NCI-H345 (cell line): ENCODE measurements at places on chromosomes 13 and 19.
A peak's percentile ranks its signal among the peaks of the same experiment; 100 is the strongest.

GRCh38 chr13:97743938-97744337 lies 209.5 kb upstream of the IPO5 start:
- DNase-seq = no peak

GRCh38 chr13:50366488-50367174 lies 351.4 kb downstream of the KCNRG start:
- peak; percentile 38 for DNase-seq

DNA sequence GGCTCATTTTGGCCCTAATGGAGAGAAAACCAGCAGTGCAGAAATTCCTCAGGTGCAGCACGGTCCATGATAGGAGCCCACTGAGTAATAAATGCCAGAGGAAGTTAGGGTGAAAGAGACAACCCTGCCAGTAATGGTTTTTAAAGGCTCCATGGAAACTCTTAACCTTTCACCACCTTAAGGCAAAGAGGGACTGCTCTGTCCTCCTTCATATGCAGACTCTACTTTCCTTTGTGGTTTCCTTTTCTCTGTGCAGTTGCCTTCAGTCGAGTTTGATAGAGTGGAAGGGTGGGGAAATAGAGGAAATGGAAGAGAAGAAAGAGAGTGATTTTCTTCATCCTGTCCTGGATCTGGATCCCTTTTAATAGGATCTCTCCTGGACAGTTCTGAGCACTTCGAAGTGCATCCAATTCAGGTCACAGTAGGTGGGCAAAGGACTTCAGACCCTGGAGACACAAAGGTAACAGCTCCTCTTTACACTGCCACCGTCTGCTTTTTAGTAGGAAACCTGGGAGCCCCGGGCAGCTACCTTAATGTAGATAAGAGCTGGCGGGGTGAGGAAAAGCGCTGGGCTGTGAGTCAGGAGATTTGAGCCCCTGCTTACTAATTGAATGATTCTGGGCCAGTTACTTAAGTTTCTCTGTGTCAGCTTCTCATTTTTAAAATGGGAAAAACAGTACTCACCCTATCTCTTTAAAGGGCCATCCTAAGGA lies 294.8 kb downstream of the KCNRG start:
- no peak for DNase-seq

GRCh38 chr19:11848200-11848593 lies 329 bp upstream of the ZNF439 start:
- no peak for DNase-seq

DNA sequence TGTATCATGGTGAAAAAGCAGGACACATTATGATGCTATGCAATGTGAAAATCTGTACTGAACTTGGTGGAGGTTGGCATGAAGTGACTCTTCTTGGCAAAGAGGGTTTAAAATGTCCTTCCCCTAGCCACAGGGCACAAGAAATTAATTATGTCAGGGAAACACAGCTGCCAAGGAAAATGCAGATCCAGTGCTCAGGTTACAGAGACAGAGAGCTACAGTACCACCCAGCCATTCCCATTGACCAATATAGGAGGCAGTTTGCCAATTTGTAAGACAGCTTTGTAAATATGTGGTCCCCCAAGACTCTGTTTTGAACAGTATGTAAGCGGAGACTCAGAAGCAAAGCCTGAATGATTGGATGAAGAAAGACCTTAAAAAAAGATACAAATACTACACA lies 69.4 kb upstream of the KLF12 start:
- DNase-seq = no peak

DNA sequence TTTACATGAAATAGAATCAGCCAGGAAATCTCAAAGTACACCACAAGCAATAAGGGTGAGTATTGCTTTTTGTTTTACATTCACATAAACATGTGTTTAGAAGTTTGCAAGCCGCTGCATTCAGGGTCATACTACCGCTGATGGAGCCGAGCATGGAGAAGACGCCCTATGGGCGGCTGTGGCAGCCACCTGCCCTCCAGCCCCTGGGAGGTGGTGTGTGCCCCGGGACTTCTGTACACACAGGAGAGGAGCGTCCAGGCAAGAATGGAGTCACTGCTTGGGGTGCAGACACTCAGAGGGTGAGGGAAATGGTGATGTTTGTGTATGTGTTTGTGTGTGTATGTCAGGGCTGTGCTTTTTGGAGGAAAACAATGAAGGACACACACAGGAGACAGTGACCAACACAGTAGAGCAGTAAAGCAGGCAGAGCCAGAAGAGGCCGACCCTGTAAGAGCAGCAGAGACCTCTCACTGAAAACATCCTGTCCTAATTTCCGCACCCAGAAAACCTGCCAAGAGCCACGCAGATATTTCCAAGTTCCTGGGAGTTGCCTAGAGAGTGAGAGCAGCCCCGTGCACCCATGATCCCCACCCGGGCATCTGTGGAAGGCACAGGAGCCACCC lies 108.1 kb upstream of the GJB6 start:
- no peak for DNase-seq

GRCh38 chr13:73465617-73465971 lies 406.8 kb downstream of the KLF5 start:
- DNase-seq = no peak

DNA sequence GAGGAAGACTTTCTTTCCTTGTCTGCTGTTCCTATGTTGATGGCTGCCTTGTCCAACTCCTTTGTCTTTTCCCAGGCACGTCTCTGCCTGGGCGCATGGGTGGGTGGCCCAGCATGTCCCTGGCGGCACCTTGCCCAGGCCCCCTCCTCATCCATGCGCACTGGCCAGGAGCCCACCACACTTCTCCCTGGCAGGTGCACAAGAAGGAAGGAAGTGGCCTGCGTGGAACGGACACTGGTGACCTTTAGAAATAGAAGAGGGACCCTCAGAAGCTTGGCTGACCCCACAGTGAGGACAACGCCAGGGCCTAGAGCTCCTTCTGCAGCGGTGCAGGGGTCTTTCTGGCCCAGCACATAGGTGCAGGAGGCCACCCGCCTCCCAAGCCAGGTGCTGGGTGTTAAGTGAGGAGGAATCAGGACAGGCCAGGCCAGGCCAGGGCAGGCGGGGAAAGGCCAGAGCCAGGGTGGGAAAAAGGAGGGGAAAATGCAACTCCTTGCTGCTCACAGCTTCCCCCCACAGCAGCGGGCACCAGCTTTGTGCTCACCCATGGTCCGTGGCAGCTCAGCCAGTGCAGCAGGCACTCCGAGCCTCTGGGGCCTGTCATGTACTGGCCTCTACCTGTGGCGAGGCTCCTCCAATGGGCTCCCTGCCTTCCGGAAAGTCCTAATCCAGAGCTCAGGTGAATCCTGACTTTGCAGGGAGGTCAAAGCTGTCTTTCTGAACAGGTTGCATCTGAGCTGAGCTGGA lies 104.0 kb downstream of the SOX1 start:
- DNase-seq = no peak

- no peak for DNase-seq
These were observed 23.0 kb downstream of the CUL4A start for GRCh38 chr13:113232208-113233003.

GRCh38 chr13:23678795-23679194 lies 108.6 kb downstream of the TNFRSF19 start:
- DNase-seq = no peak

DNA sequence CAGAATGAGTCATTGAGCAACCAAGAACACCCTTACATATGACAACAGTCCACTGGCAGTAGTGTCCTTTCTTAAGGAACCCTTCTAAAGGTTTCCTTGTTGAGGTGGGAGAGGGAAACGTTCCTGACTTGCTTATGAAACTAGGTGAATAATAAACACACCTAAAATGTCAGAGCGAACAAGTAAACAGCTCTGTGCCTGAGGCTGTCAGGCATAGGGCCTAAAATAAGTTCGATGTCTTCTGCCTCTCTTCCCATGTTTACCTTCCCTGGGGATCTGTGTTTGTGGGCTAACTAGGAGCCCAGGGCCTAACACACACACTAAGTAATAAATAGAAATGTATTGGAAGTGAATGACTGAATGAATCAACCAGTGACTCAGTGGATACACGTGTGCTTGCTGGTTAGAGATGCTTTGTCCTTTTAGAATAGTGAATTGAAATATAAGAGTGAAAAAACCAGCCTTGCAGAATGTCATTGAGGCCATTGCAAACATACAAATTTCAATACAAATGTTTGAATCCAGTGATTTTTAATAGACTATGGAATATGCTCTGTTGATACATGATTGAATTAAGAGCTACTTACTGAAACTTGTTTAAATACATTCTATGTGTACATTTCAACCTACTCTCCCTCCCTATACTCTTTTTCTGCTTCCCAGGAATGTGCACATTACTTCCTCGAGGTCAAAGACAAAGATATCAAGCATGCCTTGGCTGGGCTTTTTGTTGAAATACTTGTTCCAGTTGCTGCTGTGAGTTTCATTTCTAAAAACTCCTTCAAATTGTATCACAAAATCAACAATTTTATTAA lies 102.9 kb downstream of the FRY start:
- no peak for DNase-seq

DNA sequence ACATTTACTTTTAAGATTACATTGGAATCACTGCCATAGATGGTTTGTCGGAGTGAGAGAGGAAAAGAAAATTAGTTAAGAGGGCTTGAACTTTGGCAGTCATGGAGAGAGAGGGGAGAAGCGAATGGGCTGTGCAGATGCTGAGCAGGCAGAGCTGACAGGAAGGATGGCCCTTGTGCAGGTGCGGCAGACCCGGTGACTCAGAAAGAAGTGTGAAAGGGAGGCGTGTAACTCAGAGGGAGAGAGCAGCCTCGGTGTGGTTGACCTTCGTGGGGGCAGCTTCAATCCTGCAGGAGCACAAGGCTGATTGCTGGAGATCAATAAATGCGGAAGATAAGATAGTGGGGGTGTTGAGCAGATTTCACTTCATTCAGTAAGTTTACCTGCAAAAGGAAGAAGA lies 76.9 kb downstream of the TNFSF13B start:
- no peak for DNase-seq

GRCh38 chr13:31204592-31204991 lies 4.8 kb downstream of the B3GLCT start:
- no peak for DNase-seq

DNA sequence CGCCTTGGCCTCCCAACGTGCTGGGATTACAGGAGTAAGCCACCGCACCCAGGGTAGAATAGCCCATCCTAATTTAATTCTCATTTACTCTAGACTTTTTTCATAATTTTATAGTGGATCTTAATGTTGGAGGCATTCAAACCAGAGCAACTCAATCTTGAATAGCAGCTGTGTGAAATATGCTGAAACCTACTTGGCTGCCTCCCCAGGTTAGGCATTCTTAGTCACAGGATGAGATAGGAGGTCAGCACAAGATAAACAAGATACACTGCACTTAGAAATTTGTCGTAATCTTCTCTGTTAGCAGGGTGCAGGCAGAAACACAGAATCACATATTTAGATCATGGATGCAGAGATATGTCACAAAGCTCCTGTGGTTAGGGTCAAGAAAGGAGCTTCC lies 2.7 kb upstream of the ZNF43 start:
- no peak for DNase-seq

GRCh38 chr13:107767119-107767518 lies 448.2 kb downstream of the LIG4 start:
- peak; percentile 57 for DNase-seq

GRCh38 chr19:51301266-51301665 lies 10.2 kb upstream of the IGLON5 start:
- no peak for DNase-seq

- no peak for DNase-seq
These were observed 1206.1 kb downstream of the EFNB2 start for GRCh38 chr13:105329359-105329758.

- DNase-seq = no peak
These were observed 34.1 kb downstream of the STK24 start for GRCh38 chr13:98542568-98543377.

GRCh38 chr13:113205428-113205931 lies 3.0 kb downstream of the PCID2 start:
- DNase-seq = no peak

- no peak for DNase-seq
These were observed 1348.5 kb downstream of the PCDH9 start for GRCh38 chr13:65881561-65882155.

DNA sequence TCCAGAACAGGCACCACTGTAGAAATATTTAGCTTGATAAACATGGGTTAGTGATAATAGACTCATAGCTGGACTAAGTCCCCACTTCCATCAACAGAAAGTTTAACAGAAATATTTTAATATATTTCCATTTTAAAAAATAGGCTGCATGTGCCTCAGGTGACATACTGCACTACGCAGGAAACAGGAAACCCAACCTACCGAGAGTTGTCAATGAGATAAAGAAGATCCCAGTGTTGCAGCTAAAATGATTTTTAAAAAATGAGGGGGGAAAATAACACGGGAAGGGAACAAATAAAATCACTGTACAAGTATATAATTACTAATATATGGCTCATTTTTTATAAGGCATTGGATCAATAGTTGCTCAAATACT lies 154.8 kb downstream of the TBC1D4 start:
- DNase-seq = no peak

DNA sequence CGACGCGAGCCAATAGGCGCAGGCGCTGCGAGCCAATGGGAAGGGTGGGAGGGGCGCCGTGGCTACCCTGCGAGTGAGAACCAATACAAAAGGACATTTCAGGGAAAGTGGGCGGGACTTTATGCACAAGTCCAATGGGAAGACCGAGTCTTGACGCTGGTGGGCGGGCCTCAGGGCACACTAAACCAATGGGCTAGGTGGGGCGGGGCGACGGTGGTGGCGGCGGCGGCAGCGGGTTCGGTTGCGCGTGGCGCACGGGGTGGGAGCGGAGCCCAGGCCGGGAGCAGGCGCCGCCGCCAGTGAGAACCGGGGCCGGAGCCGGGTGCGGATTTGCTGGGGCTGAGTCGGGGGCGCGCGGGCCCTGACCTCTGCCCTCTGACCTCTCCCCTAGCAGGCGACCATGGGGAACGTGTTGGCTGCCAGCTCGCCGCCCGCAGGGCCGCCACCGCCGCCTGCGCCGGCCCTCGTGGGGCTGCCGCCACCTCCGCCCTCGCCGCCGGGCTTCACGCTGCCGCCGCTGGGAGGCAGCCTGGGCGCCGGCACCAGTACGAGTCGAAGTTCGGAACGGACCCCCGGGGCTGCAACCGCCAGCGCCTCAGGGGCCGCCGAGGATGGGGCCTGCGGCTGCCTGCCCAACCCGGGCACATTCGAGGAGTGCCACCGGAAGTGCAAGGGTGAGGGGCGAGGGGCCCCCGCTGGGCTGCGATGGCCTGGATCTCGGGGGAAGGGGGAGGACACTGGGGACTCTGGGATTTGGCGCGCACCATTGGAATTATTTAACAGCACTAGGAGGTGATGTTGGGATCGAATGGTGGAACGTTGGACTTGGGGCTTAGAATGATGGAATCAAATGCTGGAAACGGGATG lies at the start of gene TOMM40:
TOMM40 (plus strand) TSS at position 239 of the 867 bp plus-strand sequence; CDS start at position 401, 162 bp downstream.
- peak; percentile 100 for DNase-seq

- DNase-seq = no peak
These were observed 40.3 kb upstream of the USPL1 start for GRCh38 chr13:30577401-30577852.

- DNase-seq = peak; percentile 17
These were observed 534 bp downstream of the CAB39L start for GRCh38 chr13:49443357-49443703.

DNA sequence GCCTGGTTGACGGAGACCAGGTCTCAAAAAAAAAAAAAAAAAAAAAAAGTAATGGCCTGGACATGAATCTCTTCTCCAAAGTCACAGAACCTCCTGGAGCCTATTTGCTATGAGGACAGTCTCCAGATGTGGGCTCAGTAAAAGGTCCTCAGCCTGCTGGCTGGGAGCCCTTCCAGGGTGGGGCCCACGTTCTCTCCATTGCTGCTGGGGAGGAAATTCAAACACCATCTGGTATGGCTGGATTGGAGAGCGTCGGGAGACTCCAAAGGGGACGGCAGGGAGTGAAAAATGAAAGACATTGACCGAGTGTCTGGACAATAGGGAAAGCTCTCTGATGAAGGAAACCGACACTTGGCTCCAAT lies 1.3 kb upstream of the PBX4 start:
- DNase-seq = no peak
